ENCODE measurements at places on chromosomes 7 and 10.

- peak; percentile 99 for DNase-seq
Observed at GRCh38 chr10:17001961-17002749, 127.5 kb downstream of the CUBN start.

DNA sequence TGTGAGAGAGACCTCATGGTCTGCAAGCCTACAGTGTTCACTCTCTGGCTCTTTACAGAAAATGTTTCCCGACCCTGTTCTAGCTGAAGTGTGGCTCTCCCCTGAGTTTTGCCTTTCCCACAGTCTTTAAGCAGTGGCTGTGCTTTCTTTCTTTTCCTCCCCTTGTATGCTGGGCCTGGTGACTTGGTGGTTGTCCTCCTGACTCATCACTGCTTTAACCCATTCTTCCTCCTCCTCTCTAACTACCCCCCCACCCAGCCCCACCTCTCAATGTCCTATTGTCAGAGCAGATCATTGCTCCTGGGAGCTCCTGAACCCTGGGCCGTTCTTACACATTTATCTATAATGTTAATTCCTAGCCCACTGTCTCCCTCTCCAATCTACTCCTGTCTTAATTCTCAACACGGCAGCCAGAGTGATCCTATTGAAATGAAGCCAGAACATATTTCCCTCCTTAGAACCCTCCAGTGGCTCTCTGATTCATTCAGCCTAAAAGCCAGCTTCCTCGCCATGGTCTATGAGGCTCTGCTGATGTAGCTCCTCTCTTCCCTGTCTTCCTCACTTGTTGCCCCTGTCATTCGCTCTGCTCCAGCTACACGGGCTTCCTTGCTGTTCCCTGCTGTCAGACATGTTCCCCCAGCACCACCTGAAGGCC, 55.0 kb downstream of the DENND11 start:
- DNase-seq = no peak

DNA sequence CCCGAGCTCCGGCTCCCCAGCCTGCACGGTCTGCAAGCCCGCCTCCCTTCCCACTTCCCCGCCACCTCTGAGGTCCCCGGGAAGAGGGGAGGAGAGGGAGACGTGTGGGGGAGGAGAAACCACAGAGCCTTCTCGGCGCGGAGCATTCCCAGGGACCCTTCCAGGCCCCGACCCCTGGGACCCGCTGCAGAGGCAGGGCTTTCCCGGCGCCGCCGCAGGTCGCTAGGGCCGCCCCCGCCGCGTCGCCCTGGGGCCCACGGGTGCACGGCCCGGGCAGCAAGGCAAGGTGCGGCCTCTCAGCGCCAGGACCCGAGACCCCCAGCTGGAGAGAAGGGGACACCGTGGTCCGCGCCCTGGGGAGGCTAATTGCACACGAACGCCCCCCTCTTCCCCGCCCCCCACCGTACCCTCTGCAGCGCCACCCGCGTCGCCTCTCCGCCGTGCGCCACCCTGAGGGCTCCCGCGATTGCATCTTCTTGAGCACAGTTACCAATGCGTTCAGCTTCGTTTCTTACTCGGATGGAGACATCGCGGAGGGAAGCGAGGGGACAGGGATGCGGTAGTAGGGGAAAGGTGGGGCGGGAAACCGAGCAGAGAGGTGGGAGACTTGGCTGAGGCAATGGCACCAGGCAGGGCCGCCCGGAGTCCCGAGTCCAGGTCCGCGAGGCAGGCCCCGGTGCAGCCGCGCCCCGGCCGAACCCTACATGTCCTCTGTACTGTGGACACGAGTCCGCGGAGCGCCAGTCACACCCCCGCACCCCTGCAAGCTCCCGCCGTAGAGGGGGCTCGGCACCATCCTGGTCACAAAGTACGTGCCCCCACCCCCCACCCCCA, 28.9 kb downstream of the SKIDA1 start:
- DNase-seq = peak; percentile 41

DNA sequence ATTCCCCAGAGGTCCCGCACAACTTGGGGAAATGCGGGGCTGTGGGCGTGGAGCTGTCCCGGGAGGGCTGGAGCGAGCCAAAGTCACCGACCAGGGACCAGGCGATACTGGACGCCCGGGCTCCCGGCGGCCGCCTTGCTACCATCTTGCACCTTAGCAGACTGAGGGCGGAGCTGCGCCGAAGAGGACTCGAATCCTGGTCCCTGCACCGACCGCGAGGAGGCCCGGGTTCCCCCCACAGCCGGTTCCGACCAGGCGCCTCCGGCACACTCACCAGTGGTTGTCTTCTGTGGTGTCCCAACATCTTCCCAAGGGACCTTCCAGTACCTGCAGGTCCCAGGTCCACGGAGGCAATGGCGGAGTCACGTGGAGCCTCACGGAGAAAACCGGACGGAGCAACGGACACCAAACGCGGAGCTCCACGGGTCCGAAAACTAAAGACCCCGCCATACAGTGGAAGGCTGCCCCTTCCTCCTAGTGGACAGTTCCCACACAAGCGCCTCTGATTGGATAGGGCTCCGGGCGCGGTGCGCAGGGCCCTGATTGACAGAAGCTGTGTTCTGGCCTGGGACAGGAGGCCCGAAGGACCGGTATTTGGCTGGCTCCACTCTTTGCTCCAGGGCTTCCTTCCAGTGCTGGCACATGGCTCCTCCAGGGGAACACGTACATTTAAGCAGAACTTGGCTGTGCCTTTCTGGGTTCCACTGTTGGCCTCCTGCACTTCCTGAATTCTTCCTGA, 124.6 kb upstream of the ZNF479 start:
- DNase-seq = no peak
